ENCODE measurements at places on chromosomes 2 and 18. TPM values are rescaled to one million over a fixed set of nuclear protein-coding genes. Genes with fewer than 3 reads are reported as not detected.

Gene HK2
- 11.2 TPM for total RNA-seq

Gene IL36RN
- 90.7 TPM for total RNA-seq

Gene SRD5A2
- 0.19 TPM for total RNA-seq

Gene ZNF236
- 10.1 TPM for total RNA-seq

- no peaks in the 10 kb centered on the region for H3K4me1 ChIP-seq
- no peak overlapping the region for H3K4me3 ChIP-seq
- H3K27me3 ChIP-seq, result no peaks in the 10 kb centered on the region
These were observed 13.4 kb downstream of the CAPN14 start for GRCh38 chr2:31203916-31204315.

Measured in esophagus squamous epithelium (tissue), 5 donors.